Uterus (tissue), 4 donors: ENCODE measurements at places on chromosomes 16 and 17.

GRCh38 chr17:55089256-55089655 is 120.7 kb downstream of the STXBP4 start:
- DNase-seq = no peak

- DNase-seq = no peak
Observed at GRCh38 chr17:81256616-81257015, 17.5 kb downstream of the NDUFAF8 start.

- no peak for DNase-seq
Observed at GRCh38 chr17:47218896-47219430, 9.8 kb downstream of the MYL4 start.

- DNase-seq = no peak
Observed at GRCh38 chr17:49187301-49187700, 23.1 kb downstream of the GNGT2 start.

DNA sequence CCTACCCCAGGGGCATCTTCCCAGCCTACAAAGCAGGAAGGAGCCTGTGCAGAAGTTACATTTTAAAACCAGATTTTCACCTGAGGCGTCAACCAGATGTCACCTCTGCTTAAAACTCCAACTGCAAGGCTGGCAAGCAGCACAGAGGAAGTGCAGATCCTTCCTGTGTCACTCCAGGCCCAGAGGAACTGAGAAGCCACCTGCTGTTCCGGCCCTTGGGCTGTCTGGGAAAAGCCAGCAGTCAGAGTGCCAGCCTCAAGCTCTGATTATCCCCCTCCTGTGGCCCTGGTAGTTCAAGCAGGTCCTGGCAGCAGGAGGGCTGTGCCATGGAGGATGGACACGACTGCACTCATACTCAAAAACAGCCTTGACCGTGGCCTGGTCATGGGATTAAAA is 10.2 kb downstream of the POLR2C start:
- no peak for DNase-seq

- no peak for DNase-seq
Observed at GRCh38 chr16:10970065-10970464, 25.7 kb downstream of the CLEC16A start.

DNA sequence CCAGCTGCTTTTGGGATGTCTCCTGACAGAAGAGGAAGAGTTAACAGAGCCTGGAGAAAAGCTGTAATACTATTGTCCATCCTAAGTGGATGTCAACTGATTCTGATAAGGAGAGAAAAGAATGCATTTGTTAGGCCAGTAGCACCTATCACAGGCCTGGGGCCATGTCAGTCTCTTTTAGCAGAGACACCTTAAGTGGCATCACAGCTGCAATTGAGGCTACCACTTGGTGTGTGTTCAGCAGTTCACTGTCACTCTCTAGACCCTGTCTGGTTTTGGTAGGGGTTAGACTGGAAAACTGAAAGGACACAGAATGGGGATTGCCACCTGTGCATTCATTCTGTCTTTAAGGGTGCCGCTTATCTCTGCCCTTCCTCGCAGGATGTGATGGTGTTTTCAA is 42.0 kb downstream of the PSMD12 start:
- no peak for DNase-seq

GRCh38 chr16:68393333-68393732 is 55.0 kb downstream of the SMPD3 start:
- no peak for DNase-seq
